Stimulated activated CD4-positive, alpha-beta T cell treated with anti-CD3 and anti-CD28 coated beads, Interleukin-1b, Interleukin-23, amount 100 ng/mL, for 1 hour (primary cell): ENCODE measurements at places on chromosomes 4 and X.

DNA sequence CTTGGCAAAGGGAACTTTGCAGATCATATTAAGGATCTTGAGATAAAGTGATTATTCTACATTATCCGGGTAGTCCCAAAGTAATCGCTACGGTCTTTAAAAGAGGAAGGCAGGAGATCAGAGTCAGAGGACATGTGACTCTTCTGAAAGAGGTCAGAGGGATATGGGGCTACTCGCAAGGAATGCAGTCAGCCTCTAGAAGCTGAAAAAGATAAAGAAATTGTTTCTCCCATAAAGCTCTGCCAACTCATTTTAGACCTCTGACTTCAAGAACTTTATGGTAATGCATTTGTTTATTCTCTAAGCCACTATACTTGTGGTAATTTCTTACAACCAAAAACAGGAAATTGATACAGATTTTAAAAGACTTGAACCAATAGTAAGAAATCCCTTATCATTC lies 48.6 kb downstream of the NPY5R start:
- no peak for DNase-seq

GRCh38 chr4:138488533-138488932 lies 246.4 kb upstream of the SLC7A11 start:
- no peak for DNase-seq

DNA sequence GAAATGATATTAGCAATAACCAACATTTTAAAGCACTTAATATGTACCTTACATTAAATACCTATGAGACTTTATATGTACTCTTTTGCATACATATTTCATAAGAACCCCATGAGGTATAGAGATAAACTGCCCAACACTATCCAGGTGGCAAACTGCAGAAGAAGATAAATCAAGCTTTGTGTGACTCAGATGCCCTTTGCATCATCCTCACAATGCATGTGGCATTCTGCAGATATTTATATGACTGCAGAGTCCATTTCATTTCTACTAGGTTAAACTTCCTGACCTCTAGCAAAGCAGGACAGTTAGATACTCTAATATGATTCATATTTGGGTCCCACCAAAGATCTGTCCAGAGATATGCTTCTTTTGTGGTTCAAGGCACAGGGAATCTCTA lies 85.6 kb upstream of the RASGEF1B start:
- no peak for DNase-seq

DNA sequence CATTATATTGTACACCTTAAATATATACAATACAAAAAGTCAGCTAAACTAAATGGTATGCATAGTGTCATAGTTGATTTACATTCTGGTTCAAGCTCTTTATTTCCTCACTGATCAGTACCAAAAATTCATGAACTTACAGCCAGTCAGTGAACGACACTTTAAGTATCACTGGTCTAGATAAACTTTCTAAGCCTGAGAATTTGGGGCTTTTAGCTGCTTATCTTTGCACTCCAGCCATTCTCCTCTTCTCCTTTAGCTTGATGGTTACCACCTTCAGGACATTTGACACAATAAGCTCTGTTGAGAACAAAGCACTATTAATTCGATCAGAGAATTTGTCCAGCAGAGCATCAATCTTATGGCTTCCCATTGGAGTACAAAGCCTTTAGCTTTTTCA lies 83.0 kb upstream of the ALG13 start:
- no peak for DNase-seq

GRCh38 chr4:189035654-189036053 lies 896.4 kb downstream of the TRIML1 start:
- DNase-seq = no peak

DNA sequence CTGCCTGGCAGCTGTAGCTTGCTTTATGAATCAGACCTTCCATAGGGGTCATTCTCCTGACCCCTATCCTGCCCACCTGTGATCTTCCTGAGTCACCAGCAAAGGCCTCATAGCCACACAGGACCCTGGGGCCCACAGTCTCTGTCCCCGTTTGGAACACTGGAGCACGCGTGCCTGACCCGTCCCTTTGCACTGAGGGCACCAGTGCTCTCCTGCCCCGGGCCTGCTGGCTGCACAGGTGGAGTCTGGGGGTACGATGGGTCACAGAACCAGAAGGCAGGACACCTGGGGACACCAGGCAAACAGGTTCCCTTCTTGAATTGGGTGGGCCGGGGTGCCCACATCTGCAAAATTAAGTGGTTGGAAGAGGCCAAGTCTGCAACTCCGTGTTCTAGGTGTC lies 97.2 kb downstream of the CPZ start:
- no peak for DNase-seq

DNA sequence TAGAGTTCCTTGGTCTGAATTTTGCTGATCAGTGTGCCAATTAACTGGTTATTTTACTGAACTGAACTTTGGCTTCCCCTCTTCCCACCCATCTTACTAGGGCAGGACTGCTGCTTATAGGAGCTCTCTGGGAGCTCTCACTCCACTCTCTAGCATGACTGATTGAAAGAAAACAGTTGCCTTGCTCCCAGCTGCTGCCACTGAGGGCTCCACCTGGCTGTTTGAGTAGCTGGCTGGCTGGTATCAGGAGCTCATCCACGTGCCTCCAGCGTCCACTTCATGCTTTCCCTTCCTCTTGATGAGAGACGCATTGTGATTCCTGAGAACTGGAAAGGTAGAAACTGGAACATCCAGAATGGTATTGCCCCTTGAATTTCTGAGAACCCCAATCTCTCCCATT lies 73.0 kb upstream of the KLHL13 start:
- DNase-seq = no peak

DNA sequence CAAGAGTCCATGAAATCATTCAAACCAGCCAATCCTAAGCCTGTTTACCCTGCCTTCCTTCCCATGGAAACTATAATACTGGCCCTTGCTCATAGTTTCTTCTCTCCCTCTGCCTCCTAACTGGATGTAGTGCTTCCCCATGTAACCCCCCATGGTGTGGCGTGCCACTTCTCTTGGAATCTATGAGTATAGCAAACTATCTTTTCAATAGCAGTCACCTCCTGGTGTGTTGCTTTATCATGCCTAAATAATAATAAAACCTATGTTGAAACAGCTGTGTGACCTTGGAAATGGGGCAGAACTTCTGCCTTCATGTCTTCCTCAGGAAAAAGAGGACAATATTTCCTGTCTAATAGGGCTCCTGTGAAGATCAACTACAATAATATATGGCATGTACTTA lies 234.8 kb upstream of the EDNRA start:
- no peak for DNase-seq

DNA sequence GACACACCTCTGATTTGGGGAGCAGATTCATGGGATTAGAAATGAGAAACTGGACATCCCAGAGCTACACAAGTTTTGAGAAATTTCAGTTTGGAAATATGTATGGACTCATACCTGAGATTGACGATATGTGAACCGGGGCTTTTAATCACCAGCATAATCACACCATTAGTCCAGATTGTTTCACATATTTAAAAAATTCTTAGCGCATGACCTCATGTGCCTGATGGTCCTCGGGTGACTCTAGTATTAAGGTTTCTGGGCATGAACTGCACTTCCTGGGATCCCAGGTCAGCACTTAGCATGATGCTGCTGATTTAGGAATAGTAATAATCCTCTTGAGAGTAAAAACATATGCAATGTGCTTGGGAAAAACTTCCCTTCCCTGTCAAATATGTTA lies 91.9 kb upstream of the BCOR start:
- no peak for DNase-seq

- no peak for DNase-seq
These were observed 88.3 kb downstream of the IL15 start for GRCh38 chr4:141724646-141725045.

GRCh38 chrX:41912923-41913322 lies 10.4 kb downstream of the CASK start:
- DNase-seq = no peak

- no peak for DNase-seq
These were observed 7.3 kb downstream of the RBBP7 start for GRCh38 chrX:16862829-16863228.

DNA sequence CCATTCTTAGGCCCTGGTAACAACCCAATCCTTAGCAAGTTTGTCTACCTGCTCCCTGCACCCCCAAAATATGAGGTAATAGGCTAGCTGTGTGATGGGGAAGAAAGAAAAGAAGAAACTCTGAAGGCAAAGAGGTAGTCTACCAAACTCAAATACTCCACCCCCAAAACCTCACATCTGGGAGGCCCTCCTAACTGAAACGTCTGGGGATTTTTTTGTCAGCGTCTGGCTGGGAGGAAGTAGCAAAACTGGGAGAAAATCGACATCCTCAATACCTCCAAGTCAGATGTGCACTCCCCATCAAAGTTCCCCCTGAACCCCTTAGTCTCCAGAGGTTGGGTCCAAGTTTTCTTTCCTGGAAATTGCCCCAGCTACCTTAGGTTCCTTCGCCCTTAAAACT lies 1.0 kb downstream of the LAMP2 start:
- no peak for DNase-seq

DNA sequence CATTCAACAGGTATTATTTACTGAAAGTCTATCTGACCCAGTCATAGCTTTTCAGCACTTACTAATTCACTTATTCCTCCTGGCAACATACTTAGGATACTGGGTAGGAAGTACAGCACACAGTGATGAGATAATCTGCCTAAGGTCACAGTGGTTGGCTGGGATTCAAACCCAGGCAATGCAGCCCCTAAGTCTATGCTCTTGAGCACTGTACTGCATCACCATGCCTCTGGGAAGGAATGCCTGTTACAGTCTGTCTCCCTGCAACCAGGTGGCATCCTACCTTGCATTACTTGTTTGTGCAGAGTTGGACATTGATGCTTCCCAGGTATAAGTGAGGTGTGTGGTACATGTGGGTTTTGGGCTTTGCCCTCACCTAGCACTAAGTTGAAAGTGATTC lies 21.5 kb upstream of the LRAT start:
- DNase-seq = no peak

GRCh38 chrX:97844943-97845342 lies 961.2 kb downstream of the RPA4 start:
- no peak for DNase-seq

DNA sequence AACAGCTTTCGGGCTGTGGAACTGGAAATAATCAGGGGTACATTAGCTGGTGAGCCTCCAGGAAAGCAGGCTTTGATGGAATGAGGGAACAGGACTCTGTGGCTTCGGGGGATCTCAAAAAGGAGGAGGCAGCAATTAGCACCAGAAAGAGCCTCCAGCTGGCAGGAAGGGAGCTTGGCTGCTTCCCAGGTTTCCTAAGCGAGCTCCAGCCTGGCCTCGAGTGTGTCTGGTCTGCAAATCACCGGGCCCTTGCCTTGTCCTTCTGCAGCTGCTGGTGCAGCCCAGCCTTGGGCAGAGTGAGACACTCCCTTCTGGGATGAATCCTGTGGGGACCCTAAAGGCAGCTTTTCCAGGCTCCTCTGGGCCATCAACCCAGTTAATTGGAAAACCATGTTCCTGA lies 10.7 kb upstream of the PDHA1 start:
- no peak for DNase-seq

DNA sequence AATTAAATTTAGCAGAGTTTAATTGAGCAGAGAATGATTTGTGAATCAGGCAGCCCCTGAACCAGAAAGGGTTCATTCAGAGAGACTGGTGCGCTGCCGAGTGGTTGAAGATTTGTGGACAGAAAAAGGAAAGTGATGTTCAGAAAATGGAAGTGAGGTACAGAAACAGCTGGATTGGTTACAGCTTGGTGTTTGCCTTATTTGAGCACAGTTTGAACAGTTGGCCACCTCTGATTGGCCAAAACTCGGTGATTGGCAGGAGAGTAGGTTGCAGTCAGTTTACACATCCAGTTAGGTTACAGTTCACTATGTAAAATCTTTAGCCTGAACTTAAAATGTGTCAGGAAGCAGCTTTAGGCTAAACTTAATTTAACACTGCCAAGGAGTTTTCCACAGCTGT lies 14.9 kb downstream of the MID1IP1 start:
- DNase-seq = no peak

DNA sequence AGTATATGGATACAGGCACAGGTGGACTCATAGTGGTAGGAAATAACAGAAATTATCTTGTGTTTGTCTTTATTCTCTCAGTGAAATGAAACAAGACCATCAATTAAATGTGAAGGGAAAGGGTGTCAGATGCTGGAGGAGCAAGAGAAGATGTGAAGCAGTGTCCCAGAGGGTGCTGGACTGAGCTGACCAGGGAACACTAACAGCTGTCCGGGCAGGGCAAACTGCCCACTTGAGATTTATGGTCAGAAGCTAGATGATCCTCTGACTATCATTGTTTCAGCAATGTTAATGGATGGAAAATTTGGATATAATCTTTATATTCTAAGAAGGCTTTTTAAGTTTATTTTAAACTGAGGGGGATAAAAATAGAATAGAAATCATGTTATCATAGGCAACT lies 267.2 kb upstream of the SLC7A11 start:
- no peak for DNase-seq

GRCh38 chr4:168822481-168822880 lies 187.6 kb downstream of the CBR4 start:
- DNase-seq = no peak

DNA sequence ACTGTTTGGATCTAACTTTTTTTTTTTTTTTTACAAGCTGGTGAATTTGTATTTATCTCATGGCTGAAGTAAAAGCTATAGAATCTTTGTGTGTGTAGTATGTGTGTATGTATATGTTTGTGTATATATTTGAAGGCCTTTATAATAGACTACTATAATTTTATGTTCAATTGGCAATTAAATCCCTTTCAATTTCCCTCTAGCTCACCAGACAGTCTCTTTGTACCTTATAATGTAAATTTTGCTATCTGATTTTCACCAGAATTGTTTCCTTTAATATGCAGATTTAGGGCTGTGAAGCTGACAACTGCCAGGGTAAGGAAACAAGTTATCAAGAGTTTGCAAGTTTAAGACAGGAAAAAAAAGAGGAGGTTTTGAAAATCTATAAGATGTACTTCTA lies 33.1 kb upstream of the MTMR8 start:
- no peak for DNase-seq

DNA sequence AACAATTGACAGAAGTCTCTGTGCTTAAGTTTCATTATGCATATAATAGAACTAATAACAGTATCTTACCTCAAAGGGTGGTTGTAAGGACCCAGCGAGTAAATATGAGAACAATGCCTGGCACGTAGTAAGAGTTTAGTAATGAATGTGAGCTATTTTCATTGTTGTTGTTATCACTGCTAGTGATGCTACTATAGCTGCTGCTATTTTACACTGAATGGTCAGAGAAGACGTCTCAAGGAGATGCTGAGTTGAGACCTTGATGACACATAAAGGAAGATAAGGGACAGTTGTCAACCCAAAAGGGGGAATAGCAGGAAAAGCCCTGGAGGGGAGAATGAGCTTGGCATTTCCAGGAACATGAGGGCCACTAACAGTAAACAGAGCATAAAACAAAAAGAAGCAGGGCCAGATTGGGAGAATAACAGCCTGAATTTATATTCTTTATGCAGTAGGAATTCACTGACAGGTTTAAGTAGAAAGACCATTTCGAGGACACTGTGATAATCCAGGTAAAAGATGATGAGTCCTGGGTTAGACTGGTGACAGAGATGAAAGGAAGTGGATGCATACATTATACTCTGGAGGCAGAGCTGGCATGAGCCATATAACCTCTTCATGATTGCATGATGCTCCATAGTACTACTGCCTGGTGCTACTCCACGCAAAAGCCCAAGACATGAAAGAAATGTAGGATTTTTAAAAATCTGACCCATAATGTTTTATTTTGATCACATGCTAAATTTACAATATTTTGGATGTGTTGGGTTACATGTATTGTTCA lies 23.1 kb downstream of the ATP8A1 start:
- DNase-seq = no peak

GRCh38 chr4:150061086-150061776 lies 17.0 kb upstream of the DCLK2 start:
- no peak for DNase-seq

GRCh38 chr4:89105726-89106125 lies 5.6 kb upstream of the TIGD2 start:
- DNase-seq = no peak
